A549 treated with GW870086 at 1 μM for 4 hours (cell line): ENCODE measurements at places on chromosomes 4 and X. TPM values are rescaled to one million over a fixed set of nuclear protein-coding genes. Genes with fewer than 3 reads are reported as not detected.

SUPT20HL2 gene
- total RNA-seq: not detected in 5 replicates

IRS4 gene
- 0.03 TPM in 1 of 5 replicates, not detected in the others for total RNA-seq

DAPP1 gene
- not detected in 5 replicates for total RNA-seq

RPS6KA3 gene
- 34.0 to 50.1 TPM (median 48.1 TPM) in 5 replicates for total RNA-seq

USP27X gene
- 3.3 to 4.3 TPM (median 4.1 TPM) in 5 replicates for total RNA-seq

TCEAL6 gene
- not detected in 5 replicates for total RNA-seq

SPANXN4 gene
- total RNA-seq: not detected in 5 replicates

PDE6B gene
- total RNA-seq: not detected in 5 replicates

PLA2G12A gene
- 6.8 to 15.5 TPM (median 9.9 TPM) in 5 replicates for total RNA-seq

DRD5 gene
- not detected in 5 replicates for total RNA-seq

FRAS1 gene
- 1.7 to 3.3 TPM (median 2.6 TPM) in 5 replicates for total RNA-seq

PRKG2 gene
- total RNA-seq: 0.56 to 1.2 TPM (median 0.71 TPM) in 5 replicates

MAGEB5 gene
- total RNA-seq: not detected in 5 replicates

NFKB1 gene
- 16.9 to 20.4 TPM (median 18.7 TPM) in 5 replicates for total RNA-seq

DCAF12L2 gene
- 0.05 to 0.14 TPM (median 0.09 TPM) in 4 of 5 replicates, not detected in the other for total RNA-seq

ELOVL6 gene
- total RNA-seq: 15.3 to 22.1 TPM (median 19.4 TPM) in 5 replicates

PABPC1L2B gene
- total RNA-seq: not detected in 5 replicates

ARAP2 gene
- 0.19 to 0.41 TPM (median 0.35 TPM) in 5 replicates for total RNA-seq

FAM149A gene
- 0.95 to 1.8 TPM (median 1.4 TPM) in 5 replicates for total RNA-seq

FAM47A gene
- not detected in 5 replicates for total RNA-seq

DOCK11 gene
- total RNA-seq: 5.3 to 8.6 TPM (median 7.2 TPM) in 5 replicates

CSN1S1 gene
- not detected in 5 replicates for total RNA-seq

PDGFC gene
- 2.5 to 4.3 TPM (median 3.5 TPM) in 5 replicates for total RNA-seq

MID2 gene
- 7.2 to 9.8 TPM (median 8.4 TPM) in 5 replicates for total RNA-seq

MAGED2 gene
- 75.6 to 88.7 TPM (median 82.8 TPM) in 5 replicates for total RNA-seq

SPP1 gene
- total RNA-seq: 152 to 194 TPM (median 161 TPM) in 5 replicates

SMARCAD1 gene
- total RNA-seq: 9.4 to 13.3 TPM (median 12.3 TPM) in 5 replicates

MMGT1 gene
- 15.2 to 20.8 TPM (median 18.8 TPM) in 5 replicates for total RNA-seq

TMEM31 gene
- not detected in 5 replicates for total RNA-seq

ADH1C gene
- not detected in 5 replicates for total RNA-seq
